ENCODE measurements at places on chromosomes 1 and 21. TPM values are rescaled to one million over a fixed set of nuclear protein-coding genes. Genes with fewer than 3 reads are reported as not detected.

- DNase-seq: no peak
Observed at GRCh38 chr1:79376106-79376505, 369.6 kb upstream of the ADGRL4 start.

DNA sequence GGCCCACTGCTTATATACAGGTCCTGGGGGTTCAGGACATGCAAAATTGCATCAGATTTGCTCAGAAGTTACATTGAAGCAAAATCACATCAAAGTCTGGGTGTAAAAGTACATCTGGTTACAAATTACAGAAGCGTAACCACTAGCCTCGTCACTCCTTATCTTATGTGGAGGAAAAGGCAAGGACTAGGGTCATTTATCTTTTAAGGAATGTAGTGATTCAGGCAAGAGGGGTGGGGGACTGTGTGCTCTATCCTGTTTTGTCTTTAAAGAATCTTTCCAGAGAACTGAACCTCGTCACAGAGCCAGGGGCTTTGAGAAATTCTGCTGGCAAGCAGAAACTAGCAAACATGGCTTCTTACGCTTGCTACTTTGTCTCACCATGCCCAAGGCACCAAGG lies 61.1 kb upstream of the RAB4A start:
- peak; percentile 99 for DNase-seq

GRCh38 chr1:207913951-207914350 lies 3.0 kb upstream of the CD34 start:
- no peak for DNase-seq

GRCh38 chr1:47390843-47391242 lies 25.2 kb upstream of the FOXE3 start:
- DNase-seq: no peak

DNA sequence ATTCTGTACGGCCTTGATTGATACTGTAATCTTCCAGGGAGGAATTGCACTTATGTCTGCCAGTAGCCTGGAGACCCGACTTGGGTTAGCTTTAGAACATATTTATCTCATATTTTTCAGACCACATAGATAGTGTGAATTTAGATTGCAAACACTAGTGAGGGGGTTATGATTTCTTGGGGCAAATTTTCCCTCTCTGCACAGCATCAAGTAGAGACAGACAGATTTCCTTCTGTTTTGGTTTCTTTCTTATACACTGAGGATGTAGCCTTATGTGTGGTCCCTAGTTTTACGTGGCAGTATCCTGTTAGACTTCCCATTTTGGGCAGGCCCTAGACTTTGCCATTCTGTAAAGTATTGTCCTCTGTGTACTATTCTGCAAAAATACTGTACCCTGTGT lies 29.0 kb downstream of the SOAT1 start:
- peak; percentile 53 for DNase-seq

- DNase-seq: no peak
Observed at GRCh38 chr1:172070055-172070454, 228.8 kb downstream of the DNM3 start.

- no peak for DNase-seq
Observed at GRCh38 chr1:244730934-244731434, 78.1 kb downstream of the DESI2 start.

DNA sequence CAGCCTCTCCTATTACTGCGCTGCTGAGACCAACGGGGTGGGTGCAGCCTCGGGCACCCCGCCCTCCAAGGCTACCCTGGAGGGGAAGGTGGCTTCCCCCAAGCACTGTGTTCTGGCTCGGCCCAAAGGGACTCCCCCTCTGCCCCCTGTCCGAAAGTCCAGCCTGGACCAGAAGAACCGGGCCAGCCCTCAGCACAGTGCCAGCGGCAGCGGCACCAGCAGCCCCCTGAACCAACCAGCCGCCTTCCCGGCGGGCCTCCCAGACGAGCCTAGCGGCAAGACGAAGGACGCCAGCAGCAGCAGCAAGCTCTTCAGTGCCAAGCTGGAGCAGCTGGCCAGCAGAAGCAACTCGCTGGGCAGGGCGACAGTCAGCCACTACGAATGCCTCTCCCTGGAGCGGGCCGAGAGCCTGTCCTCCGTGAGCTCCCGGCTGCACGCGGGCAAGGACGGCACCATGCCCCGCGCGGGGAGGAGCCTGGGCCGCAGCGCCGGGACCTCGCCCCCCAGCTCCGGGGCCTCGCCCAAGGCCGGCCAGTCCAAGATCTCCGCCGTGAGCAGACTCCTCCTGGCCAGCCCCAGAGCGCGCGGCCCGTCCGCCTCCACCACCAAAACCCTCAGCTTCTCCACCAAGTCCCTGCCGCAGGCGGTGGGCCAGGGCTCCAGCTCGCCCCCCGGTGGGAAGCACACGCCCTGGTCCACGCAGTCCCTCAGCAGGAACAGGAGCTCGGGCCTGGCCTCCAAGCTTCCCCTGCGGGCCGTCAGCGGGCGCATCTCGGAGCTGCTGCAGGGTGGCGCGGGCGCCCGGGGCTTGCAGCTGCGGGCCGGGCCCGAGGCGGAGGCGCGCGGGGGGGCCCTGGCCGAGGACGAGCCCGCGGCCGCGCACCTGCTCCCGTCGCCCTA lies 533.1 kb downstream of the KIF26B start:
- no peak for DNase-seq

DNA sequence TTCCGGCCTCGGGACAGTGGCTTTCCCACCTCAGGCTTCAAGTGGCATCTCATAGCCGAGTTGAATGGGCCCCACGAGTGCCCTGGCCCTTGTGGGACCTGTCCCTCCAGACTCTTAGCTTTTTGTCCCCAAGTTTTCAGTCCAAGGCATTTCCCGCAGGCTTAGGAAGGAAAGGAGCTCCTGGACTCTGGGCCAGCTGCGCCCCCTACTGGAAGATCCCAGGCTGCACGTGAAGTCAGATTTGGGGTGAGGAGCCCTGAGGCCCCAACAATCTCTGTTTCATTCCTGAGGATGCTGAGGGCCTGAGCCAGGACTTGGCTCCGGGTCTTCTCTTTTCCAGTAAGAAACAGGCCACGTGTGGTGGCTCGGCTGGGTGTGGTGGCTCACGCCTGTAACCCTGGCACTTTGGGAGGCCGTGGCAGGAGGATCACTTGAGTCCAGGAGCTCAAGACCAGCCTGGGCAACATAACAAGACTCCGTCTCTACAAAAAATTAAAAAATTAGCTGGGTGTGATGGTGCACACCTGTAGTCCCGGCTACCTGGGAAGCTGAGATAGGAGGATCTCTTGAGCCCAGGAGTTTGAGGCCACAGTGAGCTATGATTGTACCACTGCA lies 67.4 kb downstream of the ARHGEF10L start:
- peak; percentile 73 for DNase-seq

DNA sequence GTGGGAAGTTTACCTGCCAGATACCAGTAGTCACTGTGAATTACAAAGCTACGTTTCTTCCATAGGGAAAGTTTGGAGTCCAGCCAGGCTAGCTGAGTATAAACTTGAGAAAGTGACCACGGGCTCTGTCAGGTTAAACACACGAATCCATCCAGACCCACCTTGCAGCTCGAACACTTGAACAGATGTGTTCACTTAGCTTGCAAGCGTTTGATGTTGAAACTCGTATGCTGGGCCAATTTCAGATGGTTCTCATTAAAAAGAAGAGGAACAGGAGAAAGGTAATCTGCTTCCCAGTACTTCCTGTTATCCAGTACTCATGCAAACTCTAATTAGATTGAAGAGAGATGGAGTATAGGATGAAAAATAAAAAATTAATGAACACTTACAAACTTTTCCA lies 636.4 kb downstream of the SMYD3 start:
- no peak for DNase-seq

DNA sequence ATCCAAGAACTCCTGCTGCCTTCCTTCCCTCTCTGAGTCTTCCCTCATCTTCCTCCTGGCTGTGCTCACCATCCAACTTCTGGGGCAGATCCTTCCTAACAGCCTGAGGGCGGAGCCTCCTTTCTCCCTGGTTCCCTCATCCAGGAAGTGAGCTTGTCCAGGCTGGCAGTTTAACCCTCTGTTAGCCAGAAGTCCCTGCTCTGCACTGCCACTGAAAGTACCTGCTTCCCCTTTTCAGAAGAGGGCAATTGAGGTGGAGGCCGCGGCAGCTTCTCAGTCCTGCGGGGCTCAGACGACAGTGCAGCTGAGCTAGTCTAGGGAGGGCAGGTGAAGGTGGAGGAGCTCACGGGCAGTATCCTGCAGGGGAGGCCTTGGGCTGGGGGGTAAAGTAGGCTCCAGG lies 149.1 kb downstream of the FCRL5 start:
- no peak for DNase-seq

GRCh38 chr1:178294654-178295053 lies 200.8 kb downstream of the RASAL2 start:
- no peak for DNase-seq

GRCh38 chr1:45929257-45929687 lies 125.9 kb downstream of the MAST2 start:
- peak; percentile 90 for DNase-seq

- peak; percentile 80 for DNase-seq
Observed at GRCh38 chr1:155938220-155938627, 3.2 kb upstream of the RXFP4 start.

DNA sequence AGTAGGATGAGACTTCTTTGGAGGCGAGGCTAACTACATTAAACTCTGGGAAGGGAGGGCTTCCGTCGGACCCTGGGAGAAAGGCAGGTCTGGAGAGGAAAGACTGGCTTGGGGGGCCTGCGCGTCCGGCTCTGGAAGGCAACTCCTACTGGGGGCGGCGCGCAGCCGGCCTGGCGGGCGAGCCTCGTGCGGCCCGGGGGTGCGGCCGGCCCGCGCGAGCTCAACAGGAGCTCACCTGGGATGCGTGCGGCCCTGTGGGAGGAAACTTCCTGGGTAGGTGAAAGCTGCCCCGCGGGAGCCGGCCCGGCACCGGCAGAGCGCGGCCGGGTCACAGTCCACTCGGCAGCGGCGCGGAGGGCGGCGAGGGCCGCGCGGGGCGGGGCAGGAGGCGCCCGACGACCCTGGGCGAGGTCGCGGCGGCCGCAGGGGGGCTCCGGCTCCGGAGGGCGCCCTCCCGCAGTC lies 449 bp downstream of the EPS15 start:
- DNase-seq: peak; percentile 5

DNA sequence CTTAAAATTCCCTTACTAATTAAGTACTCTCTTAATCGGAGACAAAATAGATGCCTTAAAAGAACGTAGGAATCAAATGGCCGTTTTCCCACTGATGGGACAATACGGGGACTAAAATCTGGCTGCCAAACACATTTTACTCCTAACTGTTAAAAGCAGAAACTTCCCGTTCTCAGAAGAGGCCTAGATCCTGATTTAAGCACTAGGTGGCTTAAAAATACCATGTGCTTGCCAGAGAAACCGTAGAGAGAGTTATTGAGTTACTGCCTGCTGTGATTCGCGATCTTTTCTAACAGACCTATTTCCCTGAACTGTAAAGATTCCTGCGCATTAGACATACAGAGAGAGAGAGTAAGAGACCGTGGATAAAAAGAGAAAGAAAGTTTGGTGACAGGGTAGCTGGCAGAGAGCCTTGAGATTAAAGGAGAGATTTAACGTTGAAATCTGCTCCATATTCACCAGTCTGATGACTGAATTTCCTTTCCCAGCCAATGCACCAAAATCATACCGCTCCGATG lies 54.4 kb upstream of the STUM start:
- no peak for DNase-seq

GRCh38 chr1:205271277-205271676 lies 43.5 kb downstream of the TMCC2 start:
- DNase-seq: peak; percentile 51

GRCh38 chr1:14835725-14836124 lies 237.2 kb downstream of the KAZN start:
- peak; percentile 21 for DNase-seq

DNA sequence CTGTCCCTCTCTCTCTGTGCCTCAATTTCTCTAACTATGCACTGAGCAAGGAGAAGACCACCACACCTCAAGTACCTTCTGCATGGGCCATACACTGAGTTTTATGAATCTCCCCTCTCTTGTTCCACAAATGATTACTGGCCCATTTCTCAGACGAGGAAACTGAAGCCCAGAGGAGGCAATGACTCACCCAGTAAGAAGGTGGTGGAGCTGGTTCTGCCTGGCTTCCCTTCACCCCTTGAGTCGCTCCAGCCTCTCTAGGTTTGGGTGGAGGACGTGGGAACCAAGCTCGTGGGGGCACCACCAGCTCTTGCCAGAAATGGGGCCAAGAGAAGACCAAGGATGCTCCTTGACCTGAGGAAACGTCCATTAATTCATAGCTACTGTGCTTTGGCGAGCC lies 21.3 kb upstream of the RUNX3 start:
- no peak for DNase-seq

DNA sequence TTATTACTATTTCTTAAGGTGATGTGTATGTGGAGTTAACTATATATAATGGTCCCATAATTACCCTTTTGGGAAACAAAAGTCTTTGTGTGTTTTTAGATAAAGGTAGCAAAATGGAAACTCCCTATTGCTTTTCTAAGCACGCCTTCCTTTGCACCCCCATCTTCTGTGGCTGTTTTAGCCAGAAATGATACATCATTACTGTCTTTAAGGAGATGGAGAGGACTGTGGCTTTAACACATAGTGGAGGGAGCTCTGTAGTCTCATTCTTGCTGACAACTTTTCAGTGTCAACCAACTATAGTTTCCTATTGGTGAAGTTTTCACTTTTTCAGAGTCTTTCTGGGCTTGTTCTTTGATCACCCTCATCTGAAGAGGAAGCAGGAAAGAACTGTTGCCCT lies 1.0 kb downstream of the APOBEC4 start:
- no peak for DNase-seq

DNA sequence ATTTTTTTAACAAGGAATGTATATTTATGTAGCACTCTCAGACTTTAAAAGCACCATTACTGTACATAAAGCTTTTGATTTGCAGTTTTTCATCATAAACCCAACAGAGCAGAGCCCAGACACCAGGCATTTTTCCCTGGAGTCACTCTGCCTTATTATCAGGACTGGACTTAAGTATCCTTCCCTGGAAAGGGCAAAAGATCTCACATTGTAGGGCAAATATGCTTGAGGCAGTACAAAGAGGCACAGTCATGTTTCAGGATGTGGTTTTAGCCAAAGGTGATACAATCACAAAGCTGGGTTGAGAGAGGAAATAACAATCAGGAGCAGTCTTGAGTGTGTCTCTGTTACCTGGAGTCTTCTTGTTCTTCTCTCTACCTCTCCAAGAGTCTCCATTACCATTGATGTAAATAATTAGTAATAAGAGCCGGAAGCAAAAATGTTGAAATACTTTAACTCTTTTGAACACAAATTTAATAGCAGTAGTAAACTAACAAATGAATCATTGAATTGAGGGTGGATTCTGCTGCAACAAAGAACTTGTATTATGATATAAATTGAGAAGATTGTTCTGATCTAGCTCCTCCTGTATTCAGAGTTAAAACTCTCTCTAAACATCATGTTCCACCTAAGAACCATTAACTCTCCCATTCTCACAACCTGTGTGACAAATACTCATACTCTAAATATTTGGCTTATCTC lies 160.5 kb downstream of the LTN1 start:
- peak; percentile 15 for DNase-seq

RUSC1 gene
- total RNA-seq: 23.0 TPM

PTGS2 gene
- total RNA-seq: 15.0 TPM

RAB25 gene
- total RNA-seq: not detected

LIX1L gene
- total RNA-seq: 73.3 TPM

PDC gene
- total RNA-seq: 0.27 TPM

Measured in fibroblast of the aortic adventitia (primary cell).